Colonic mucosa (tissue), 4 donors: ENCODE measurements at places on chromosomes 5 and 9. TPM values are rescaled to one million over a fixed set of nuclear protein-coding genes. Genes with fewer than 3 reads are reported as not detected.
A peak's percentile ranks its signal among the peaks of the same experiment; 100 is the strongest.

Gene ZFAND5
- total RNA-seq, result 164 TPM

Gene PHF24
- total RNA-seq, result not detected

Gene SLC45A2
- total RNA-seq, result 0.32 TPM

DNA sequence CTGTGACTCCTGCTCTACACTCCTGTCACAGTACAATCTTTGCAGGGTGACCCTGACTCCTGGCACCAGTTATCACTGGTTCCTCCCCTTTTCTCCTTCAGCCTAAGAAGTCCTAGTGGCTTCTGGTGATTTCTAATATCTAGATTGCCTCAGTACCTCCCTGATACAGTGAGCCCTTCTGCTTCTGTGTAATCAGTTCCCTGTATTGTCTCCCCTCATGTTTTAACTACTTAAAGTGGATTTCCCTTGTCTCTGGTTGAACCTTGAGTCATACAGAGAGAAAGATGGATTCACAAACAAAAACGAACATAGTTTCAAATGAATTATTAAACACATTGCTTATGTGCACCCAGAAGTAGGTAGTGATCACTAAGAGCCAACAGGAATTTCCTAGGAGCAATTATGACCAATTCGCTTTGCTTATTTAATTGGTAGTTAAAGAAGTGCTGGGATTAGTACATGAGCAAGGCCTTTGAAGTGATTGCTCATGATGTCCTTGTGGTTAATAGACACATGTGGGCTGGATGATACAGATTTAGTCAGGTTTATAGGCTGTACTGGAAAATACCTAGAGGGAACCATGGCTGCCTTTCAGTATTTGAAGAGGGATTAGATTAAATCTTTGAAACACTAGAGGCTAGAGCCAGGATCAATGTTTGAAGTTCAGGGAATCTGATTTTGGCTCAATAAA is 145.8 kb upstream of the MEF2C start:
- DNase-seq, result no peak

- DNase-seq, result peak; percentile 46
Observed at GRCh38 chr5:72511774-72512592, 4.8 kb upstream of the ZNF366 start.

- no peak for DNase-seq
Observed at GRCh38 chr9:122029898-122030297, 63.2 kb downstream of the TTLL11 start.

DNA sequence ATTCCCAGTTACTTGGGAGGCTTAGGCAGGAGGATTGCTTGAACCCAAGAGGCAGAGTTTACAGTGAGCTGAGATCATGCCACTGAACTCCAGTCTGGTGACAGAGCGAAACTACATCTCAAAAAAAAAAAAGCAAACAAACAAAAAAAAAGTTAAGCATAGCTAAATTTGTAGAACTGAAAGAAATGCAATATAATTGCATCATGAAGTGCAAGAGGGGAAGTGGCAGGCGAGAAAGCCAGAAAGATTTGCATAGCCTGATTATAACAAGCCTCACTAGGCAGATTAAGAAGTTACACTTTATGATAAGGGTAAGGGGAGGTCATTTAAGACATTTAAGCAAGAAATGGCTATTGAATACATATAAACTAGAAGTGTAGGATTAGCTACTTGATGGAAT is 187.1 kb downstream of the EDIL3 start:
- DNase-seq, result no peak

GRCh38 chr9:18056993-18057369 is 417.0 kb upstream of the ADAMTSL1 start:
- no peak for DNase-seq

- no peak for DNase-seq
Observed at GRCh38 chr9:125983681-125984080, 236.5 kb downstream of the PBX3 start.

GRCh38 chr9:116178481-116179211 is 25.1 kb downstream of the PAPPA start:
- no peak for DNase-seq
